ENCODE measurements at places on chromosomes 6 and 20.

- DNase-seq, result peak; percentile 61
Observed at GRCh38 chr20:51021067-51022025, 1.6 kb downstream of the KCNG1 start.

DNA sequence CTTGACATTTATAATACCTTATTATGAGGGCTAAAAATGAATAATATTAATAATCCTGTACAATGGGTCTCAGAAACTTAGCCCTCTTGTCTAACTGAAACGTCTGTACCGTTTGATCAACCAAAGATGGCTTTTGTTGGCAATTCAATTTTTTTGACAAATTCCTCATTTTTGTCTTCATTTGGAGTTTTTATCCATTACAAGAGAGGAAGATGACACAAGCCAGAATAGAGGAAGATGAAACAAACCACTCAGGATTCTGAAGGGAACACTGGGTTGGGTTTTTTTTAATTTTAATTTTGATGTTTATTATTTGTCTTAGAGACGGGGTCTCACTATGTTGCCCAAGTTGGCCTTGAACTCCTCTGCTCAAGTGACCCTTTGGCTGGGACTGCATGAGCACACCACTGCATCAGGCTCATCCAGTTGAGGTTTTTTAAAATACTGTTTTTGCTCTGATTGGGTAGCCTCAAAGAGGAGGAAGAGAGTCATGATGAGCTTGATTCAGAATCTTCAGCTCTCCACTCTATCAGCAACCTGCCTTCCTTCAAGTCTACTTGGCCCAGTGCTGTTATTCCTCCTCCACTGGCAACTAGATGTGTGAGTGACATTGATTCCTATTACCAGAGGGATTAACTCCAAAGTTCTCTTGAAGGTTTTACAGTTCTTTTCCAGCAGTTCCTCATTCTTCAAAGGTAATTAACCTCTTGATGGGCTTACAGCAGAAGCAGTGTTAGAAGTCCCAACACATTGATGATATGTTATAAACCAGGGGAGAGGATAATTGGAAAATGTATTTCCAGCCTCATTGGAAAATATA is 71.3 kb downstream of the ATXN1 start:
- DNase-seq, result no peak

DNA sequence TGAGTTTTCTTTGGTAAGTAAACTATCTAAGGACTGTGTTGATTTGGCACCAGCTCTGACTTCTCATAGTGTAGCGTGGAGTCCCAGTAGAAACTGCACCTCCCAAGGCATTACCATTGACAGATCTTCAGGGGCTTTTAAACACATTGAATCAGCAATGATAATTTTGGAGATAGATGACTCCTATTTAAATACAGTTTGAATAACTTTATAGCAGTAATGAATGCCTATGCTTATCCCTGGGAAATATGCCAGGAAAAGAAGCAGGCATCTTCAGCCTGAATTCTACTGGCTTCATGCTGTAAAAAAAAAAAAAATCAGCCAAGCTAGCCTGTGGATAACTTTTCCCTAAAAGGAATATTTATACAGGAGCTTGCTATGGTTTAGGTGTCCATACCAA is 895.9 kb downstream of the EYS start:
- no peak for DNase-seq

DNA sequence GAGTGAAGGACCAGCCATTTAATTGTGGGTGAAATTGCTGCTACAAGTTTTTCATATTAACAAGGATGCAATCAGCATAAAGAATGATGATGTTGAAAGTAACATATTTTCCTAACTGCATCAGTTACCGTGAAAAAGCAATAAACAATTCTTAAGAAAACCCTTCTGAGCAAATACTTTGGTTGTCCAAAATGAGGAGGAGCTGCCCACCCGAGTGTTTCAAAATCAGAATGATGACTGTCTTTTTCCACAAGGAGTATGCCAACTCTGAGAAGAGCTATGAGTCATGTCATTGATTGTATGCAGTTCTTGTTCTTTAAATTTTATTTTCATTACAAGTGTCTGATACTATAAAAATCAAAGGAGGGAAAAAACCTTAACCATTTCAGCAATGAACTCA is 470.5 kb downstream of the COL12A1 start:
- peak; percentile 46 for DNase-seq

- DNase-seq, result no peak
Observed at GRCh38 chr20:59611286-59611685, 6.9 kb downstream of the PHACTR3 start.

- DNase-seq, result no peak
Observed at GRCh38 chr6:35230950-35231349, 17.2 kb downstream of the SCUBE3 start.

DNA sequence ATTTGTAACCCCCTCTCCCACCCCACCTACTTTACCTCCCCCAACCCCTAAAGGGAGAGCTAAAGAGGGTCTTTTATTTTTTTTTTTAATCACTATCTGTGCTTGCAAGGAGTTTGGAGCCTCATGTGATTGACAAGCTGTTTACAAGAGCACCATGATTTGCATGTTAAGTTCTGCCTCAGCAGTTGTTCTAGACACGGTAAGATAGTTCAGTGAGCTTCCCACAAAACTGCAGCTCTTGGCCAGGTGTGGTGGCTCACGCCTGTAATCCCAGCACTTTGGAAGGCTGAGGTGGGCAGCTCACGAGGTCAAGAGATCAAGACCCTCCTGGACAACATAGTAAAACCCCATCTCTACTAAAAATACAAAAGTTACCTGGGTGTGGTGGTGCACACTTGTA is 5.0 kb upstream of the PXDC1 start:
- no peak for DNase-seq

DNA sequence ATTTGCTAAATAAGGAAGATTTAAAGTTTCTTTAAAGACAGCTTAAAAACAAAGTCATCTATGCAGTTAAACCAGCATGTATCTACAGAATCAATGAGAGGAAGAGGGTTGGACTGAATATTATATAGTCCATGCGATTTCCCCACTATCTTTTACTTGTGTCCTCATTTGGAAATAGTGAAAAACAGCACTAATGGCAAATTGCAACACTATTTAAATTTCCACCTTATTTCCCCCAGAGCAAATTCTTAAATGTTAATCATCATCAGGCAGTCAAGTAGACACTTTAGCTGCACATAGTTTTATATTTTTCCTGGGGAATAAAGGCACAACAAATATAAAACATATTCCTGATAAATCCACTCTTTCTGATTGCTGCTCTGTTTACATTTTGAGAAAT is 114.6 kb downstream of the LCA5 start:
- DNase-seq, result no peak

All from HT1080 (cell line).